ENCODE measurements at places on chromosomes 2 and 18. TPM values are rescaled to one million over a fixed set of nuclear protein-coding genes. Genes with fewer than 3 reads are reported as not detected.

Gene RAB17
- 64.6 TPM for total RNA-seq

Gene GPBAR1
- not detected for total RNA-seq

Gene NXPH2
- not detected for total RNA-seq

Gene ADAM23
- total RNA-seq: 8.8 TPM

Gene BUB1
- total RNA-seq: 141 TPM

Gene KYNU
- total RNA-seq: 177 TPM

Gene CBLN2
- not detected for total RNA-seq

Gene YES1
- total RNA-seq: 99.0 TPM

Gene SERPINB10
- total RNA-seq: not detected

Gene SPIRE1
- total RNA-seq: 47.1 TPM

Gene PKP4
- 49.9 TPM for total RNA-seq

Gene C2orf66
- under 0.01 TPM for total RNA-seq

Gene SANBR
- 13.6 TPM for total RNA-seq

Gene RGPD5
- total RNA-seq: 20.8 TPM

Gene PDCD1
- not detected for total RNA-seq

Gene GPR17
- total RNA-seq: 0.15 TPM

Gene SGO2
- 8.9 TPM for total RNA-seq

Gene RPRM
- total RNA-seq: not detected

Gene TSHZ1
- 13.0 TPM for total RNA-seq

Gene UGT1A7
- total RNA-seq: not detected

Gene C2orf80
- not detected for total RNA-seq

Gene ACYP2
- total RNA-seq: 8.3 TPM

Gene NLRC4
- not detected for total RNA-seq
